Neuronal stem cell (in vitro differentiated cells): ENCODE measurements at places on chromosomes 3 and 15.

- DNase-seq = no peak
- no peaks in the 10 kb centered on the region for H3K4me1 ChIP-seq
- H3K27ac ChIP-seq = no peak overlapping the region
- no peak overlapping the region for H3K4me3 ChIP-seq
Measured at GRCh38 chr3:138011722-138012121, 1.8 kb downstream of the CLDN18 start.

- H3K36me3 ChIP-seq = peaks cover 67% of the 10 kb centered on the region
- H3K27ac ChIP-seq = no peak overlapping the region
- peaks cover 36% of the 10 kb centered on the region for H3K4me1 ChIP-seq
- no peak for DNase-seq
- no peak overlapping the region for H3K4me3 ChIP-seq
Measured at GRCh38 chr3:32856355-32856889, 38.6 kb downstream of the TRIM71 start.

DNA sequence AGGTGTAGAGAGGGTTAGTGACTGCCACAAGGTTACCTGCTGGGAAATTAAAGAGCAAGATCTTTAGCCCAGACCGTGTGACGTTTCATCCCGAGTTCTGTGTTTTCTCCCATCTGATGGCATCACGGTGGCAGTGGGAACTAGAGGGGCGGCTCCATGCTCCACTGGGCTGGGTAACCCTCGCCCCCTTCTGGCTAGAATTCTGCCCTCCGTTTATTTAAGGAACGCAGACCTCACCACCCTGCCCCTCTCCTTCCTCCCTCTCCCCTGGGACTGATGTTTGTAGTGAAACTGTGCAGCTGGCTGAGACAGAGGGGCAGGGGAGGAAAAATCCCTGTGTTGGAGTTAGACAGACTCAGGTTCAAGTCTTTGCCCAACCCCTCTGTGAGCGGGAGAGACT is 65.6 kb downstream of the ITGA11 start:
- H3K27me3 ChIP-seq = no peaks in the 10 kb centered on the region
- H3K36me3 ChIP-seq = no peaks in the 10 kb centered on the region
- DNase-seq = no peak
- H3K27ac ChIP-seq = no peak overlapping the region
- H3K4me1 ChIP-seq = peaks cover 6% of the 10 kb centered on the region
- H3K4me3 ChIP-seq = no peak overlapping the region

DNA sequence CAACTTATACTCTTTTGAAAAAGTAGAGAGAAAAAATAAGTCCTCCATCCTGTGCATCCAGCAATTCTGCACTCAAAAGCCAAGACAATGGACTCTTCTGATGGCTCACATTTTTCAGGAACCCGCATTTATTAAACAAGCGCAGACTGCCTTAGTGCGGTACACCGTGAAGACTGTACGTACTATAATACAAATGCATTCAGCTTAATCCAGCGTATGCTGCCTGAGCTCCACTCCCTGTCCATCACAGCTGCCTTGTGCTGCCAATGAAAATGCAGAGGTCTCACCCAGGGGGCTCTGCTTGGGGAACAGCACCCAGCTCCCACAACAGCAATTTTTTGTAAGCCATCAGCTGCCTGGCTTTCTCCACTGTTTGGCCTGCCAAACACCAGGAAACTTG is 350.9 kb downstream of the ULK4 start:
- no peak overlapping the region for H3K27ac ChIP-seq
- DNase-seq = no peak
- no peaks in the 10 kb centered on the region for H3K27me3 ChIP-seq
- no peak overlapping the region for H3K4me3 ChIP-seq
- peaks cover 2% of the 10 kb centered on the region for H3K4me1 ChIP-seq

- H3K4me1 ChIP-seq = no peaks in the 10 kb centered on the region
- DNase-seq = no peak
- H3K27ac ChIP-seq = no peak overlapping the region
- H3K36me3 ChIP-seq = no peaks in the 10 kb centered on the region
- H3K27me3 ChIP-seq = no peaks in the 10 kb centered on the region
Measured at GRCh38 chr3:21839176-21839575, 88.2 kb upstream of the ZNF385D start.

DNA sequence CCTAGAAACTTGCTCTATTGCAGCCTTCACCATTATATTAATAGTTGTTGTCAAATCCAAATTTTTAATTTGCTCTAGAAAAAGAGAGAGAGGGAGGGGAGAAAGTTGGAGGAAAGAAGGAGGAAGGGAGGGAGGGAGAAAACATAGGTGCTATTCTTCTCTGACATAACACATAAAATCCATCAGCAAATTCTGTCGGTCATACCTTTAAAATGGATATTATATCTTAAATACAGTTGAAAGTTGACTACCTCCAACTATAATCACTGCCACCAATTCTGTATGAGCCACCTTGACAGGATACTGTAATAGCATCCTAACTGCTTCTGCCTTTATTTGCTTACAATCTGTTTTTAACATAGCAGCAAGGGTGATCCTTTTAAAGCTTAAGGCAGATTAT is 314.7 kb upstream of the ALCAM start:
- H3K36me3 ChIP-seq = no peaks in the 10 kb centered on the region
- no peak overlapping the region for H3K4me3 ChIP-seq
- H3K27ac ChIP-seq = no peak overlapping the region
- H3K4me1 ChIP-seq = no peaks in the 10 kb centered on the region
- H3K27me3 ChIP-seq = no peaks in the 10 kb centered on the region
- no peak for DNase-seq

DNA sequence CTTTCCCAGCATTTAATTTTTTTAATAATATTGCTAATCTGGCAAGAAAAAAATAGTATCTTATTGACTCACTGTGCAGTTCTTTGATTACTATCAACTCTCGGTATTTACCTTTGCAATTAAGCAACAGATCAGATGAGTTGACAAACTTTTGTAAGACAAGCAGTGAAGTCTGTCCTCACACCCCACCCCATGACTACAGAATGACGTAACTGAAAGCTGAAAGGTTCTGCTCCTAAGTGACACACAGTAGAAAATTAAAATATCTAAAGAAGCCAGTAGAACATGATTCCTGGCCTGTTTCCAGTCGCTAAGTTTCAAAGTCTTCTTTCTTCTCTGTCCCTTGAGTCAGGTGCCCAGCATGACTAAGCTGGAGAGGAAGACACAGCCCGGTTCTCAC is 135.5 kb downstream of the STT3B start:
- no peaks in the 10 kb centered on the region for H3K4me1 ChIP-seq
- H3K27me3 ChIP-seq = no peaks in the 10 kb centered on the region
- DNase-seq = no peak
- H3K36me3 ChIP-seq = no peaks in the 10 kb centered on the region
- no peak overlapping the region for H3K27ac ChIP-seq

- DNase-seq = no peak
- no peak overlapping the region for H3K27ac ChIP-seq
- no peaks in the 10 kb centered on the region for H3K27me3 ChIP-seq
- no peaks in the 10 kb centered on the region for H3K36me3 ChIP-seq
- H3K4me3 ChIP-seq = no peak overlapping the region
Measured at GRCh38 chr3:70990185-70990584, 593.3 kb downstream of the FOXP1 start.

DNA sequence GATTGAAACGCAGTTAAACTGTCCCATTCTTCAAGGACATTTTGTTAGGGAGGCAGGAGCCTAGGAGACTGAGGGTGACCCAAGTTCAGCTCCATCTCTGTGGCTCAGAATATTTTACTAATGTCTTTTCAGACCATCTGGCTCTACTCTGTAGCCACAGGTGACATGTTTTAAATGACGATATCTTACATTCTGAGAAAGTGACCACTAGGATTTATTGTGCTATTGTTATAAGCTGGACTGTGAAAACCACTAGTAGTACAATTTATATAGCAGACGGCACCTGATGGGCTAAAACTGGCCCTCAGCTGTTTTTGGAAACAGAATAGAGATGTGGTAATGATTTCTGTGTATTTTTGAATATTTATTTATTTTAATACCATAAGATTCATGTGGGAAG is 55.5 kb downstream of the MCF2L2 start:
- peaks cover 21% of the 10 kb centered on the region for H3K27me3 ChIP-seq
- no peaks in the 10 kb centered on the region for H3K36me3 ChIP-seq
- no peak for DNase-seq
- H3K27ac ChIP-seq = no peak overlapping the region

DNA sequence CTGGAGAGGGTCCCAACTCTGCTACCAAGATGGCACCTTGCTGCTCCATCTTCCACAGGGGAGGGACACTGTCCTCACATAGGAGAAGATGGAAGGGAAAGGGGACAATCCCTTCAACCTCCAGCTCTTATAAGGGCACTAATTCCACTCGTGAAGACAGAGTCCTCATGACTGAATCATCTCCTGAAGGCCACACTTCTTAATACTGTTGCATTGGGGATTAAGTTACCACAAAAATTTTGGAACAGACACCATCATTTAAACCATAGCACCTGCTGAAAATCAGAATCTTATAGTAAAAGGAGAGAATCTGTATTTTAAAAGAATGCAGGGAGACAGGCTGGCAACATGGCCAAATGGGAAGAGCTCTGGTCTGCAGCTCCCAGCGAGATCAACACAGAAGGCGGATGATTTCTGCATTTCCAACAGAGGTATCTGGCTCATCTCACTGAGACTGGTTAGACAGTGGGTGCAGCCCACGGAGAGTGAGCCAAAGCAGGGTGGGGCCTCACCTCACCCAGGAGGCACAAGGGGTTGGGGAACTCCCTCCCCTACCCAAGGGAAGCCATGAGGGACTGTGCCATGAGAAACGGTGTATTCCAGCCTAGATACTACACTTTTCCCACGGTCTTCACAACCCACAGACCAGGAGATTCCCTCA is 69.4 kb upstream of the LIPC start:
- H3K27me3 ChIP-seq = no peaks in the 10 kb centered on the region
- no peak overlapping the region for H3K27ac ChIP-seq
- H3K4me3 ChIP-seq = no peak overlapping the region
- H3K4me1 ChIP-seq = no peaks in the 10 kb centered on the region
- no peak for DNase-seq
- H3K36me3 ChIP-seq = no peaks in the 10 kb centered on the region

DNA sequence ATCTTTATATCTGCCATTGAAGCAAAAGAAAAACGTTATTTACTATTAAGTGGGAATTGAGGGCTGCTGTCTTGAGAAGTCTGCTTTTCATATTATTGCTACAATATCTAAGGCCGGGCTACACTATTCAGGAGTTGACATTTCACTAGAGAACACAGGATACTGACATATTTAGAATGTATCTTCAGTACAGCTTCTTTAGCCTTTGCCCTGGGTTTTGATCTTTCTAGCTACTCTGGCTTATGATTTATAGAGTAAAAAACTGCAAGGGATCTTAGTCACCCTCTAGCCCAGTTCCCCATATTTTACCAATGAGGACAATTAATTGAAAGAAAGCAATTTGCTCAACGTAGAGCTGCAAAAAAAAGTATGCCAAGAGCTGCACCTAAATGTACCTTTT is 307.4 kb upstream of the DPPA4 start:
- H3K4me1 ChIP-seq = no peaks in the 10 kb centered on the region
- H3K4me3 ChIP-seq = no peak overlapping the region
- no peak overlapping the region for H3K27ac ChIP-seq
- DNase-seq = no peak
- H3K27me3 ChIP-seq = no peaks in the 10 kb centered on the region

- no peak overlapping the region for H3K27ac ChIP-seq
- H3K4me3 ChIP-seq = no peak overlapping the region
- H3K27me3 ChIP-seq = no peaks in the 10 kb centered on the region
- no peaks in the 10 kb centered on the region for H3K36me3 ChIP-seq
- H3K4me1 ChIP-seq = peaks cover 2% of the 10 kb centered on the region
Measured at GRCh38 chr3:150077581-150078247, 107.0 kb upstream of the PFN2 start.

- no peak overlapping the region for H3K4me3 ChIP-seq
- H3K27me3 ChIP-seq = no peaks in the 10 kb centered on the region
- DNase-seq = no peak
- no peak overlapping the region for H3K27ac ChIP-seq
- no peaks in the 10 kb centered on the region for H3K36me3 ChIP-seq
- no peaks in the 10 kb centered on the region for H3K4me1 ChIP-seq
Measured at GRCh38 chr3:157650172-157650571, 147.0 kb upstream of the VEPH1 start.
